ENCODE measurements at places on chromosomes 3 and 15.
A peak's percentile ranks its signal among the peaks of the same experiment; 100 is the strongest.

- no peak for DNase-seq
Observed at GRCh38 chr15:92936138-92936537, 36.0 kb downstream of the CHD2 start.

- DNase-seq, result no peak
Observed at GRCh38 chr15:95680728-95681127, 649.8 kb upstream of the NR2F2 start.

DNA sequence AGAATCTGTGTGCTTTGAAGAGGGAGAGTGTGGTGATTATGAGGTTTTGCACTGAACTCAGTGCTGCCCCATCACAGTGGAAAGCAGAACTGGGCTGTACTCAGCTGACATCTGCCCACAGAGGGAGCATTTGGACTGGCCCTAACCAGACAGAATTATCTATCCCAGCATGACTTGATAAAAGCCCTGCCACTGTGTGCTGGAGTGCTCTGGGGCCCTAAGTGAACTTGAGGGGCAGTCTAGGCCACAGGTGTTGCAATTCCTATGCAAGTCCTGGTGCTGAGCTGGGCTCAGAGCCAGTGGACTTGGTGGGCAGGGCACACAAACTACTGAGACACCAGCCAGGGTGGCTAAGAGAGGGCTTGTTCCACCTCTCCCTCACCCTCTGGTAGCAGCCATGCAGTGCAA is 269.2 kb upstream of the CTNNB1 start:
- DNase-seq, result no peak

DNA sequence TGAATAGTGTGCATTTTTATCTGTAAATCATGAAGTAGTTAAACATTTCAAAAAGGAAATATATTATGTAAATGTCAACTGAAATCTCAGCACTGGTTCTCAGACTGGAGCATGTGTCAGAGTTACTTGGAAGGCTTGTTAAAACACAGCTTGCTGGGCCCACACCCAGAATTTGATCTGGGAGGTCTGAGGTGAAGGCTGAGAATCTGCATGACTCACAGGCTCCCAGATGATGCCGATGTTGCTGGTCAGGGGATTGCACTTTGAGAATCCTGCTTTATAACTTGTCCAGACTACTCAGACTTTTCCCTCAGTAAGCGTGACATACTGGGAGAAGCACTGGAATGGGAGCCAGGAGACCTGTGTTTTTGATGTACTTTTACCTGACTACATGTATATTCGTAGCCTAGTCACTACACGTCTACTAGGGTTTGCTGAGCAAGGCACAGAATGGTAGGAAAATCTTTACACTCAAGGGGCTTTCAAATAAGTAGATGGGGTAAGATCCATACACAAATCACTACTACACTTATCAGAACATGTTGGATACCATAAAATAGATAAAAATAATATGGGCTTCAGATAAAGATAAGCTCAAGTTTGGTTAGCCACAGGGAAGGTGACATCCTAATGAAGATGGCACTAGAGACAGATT is 77.1 kb upstream of the MEX3B start:
- DNase-seq, result no peak

- DNase-seq, result no peak
Observed at GRCh38 chr15:45136378-45136764, 6.6 kb downstream of the DUOX1 start.

- DNase-seq, result no peak
Observed at GRCh38 chr3:65334045-65334665, 646.4 kb upstream of the ADAMTS9 start.

GRCh38 chr3:183540501-183541234 is 14.8 kb downstream of the KLHL6 start:
- no peak for DNase-seq

DNA sequence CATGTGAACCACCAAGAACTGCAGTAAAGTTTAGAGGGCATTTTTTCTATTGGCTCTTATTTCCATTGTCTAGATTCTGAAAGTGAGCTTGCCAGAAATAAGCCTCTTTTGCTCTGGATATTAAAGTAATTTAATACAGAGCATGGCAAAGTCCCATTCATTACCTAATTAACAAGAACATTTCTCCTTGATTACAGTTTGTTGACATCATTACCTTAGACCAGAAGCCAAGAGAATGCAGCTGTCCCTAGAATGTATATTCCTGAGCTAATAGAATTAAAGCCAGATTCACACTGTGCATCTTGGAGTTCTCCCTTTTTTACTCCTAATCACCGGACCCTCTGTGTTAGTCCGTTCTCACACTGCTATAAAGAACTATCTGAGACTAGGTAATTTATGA is 46.4 kb upstream of the TM4SF4 start:
- DNase-seq, result no peak

GRCh38 chr15:77296773-77297337 is 123.0 kb downstream of the PEAK1 start:
- DNase-seq, result no peak

- no peak for DNase-seq
Observed at GRCh38 chr3:46304739-46305138, 49.2 kb upstream of the CCR2 start.

- no peak for DNase-seq
Observed at GRCh38 chr3:110296885-110297284, 774.7 kb upstream of the NECTIN3 start.

DNA sequence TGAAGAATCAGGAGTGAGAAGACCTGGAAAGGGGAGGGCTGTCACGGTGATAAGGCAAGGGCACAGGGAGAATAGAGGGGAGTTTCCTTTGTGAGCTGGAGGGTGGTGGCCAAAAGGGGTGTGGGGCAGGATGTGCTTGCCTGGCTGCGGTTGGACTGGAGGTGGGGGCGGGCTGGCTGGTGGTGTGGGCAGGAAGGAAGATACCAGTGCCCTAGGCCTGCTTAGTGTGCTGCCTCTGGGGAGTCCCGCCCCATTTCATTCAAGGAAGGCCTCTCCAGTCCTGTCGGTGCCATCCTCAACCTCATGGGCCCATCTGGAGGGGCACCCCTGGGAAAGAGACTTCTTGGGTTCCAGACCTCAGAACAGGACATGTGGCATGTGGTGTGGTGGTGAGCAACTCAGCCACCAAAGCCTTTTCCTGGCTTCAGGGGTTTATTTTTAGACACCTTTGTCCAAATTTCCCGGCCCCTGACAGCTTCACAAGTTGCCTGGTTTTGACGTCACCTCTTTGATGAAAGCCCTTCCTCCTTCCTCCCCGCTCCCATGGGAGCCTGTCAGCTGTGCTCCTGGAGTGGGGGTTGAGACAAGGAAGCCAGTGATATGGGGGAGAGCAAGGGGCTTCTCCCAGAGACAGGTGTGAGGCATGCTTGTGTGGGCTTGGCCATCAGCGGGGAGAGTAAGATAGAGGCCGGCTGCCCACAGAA is 15.6 kb downstream of the TEX264 start:
- DNase-seq, result peak; percentile 56

- DNase-seq, result no peak
Observed at GRCh38 chr15:86840996-86841395, 761.3 kb downstream of the AGBL1 start.

DNA sequence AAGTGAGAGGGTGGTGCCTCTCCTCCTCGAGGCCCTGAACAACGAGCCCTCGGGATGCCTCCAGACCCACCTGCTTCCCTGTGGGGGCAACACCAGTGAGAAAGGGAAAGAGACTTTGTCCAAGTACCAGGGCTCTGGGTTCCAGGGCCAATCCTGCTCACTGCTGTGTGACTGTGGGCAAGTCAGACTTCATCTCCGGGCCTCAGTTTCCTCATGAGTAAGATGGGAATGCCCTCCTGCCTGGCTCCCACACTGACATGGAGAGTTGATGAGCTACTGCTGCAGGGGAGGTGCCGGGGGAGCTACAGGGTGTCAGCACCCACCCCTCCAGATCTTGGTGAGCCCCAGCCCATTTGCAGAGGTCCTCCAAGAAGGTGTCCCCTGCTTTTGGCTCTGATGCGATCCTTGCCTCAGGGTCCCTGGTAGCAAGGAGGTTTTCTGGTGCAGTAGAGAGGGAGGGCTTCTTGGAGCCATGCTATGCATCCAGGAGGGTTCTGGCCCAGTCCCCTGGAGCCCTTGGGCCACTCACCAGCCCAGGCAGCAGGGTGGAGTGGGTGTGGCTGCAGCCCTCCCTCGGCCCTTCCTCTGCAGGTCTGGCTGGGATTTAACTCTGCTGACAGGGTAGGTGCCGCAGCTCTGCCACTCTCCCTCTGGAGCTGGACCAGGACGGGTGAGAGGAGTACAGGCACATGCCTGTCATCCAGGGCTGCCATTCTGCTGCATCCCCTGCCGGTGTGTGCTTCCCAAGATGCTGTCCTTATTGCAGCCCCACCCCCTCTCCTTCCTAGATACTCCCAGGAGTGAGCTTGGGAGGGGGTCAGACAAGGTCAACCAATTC is 26.9 kb downstream of the LOXL1 start:
- DNase-seq, result no peak

GRCh38 chr3:37140899-37141541 is 33.4 kb downstream of the LRRFIP2 start:
- no peak for DNase-seq

- no peak for DNase-seq
Observed at GRCh38 chr3:103052236-103052830, 617.5 kb downstream of the ZPLD1 start.

GRCh38 chr3:122627301-122627700 is 49.9 kb downstream of the PARP15 start:
- no peak for DNase-seq

DNA sequence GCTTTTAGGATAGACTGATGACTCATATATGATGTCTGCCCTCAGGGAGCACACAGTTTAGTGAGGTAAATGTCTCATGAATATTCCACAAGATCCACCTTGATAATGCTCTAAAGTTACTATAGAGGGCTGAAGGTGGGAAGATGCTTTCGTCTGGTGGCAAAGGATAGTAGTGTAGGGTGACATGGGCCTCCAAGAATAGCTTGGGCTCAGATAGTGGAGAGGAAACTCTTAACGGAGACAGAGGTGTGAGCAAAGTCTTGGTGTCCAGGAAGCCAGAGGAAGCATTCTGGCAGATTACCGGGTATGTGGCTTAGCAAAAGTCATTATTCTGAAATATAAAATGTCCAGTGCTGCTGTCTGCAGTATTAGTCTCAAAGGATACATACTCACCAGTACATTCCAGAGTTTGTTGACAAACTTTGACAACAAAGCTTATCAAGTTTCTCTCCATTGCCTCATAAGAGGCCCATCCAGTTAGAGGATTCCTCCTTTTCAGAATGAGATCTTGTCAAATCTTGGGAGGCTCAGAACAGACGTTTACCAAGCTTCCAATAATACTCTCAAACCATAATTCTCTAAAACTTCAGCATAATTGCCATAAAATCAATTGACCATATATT is 316.7 kb downstream of the LPP start:
- DNase-seq, result no peak

GRCh38 chr15:47293466-47294162 is 423.7 kb upstream of the SEMA6D start:
- no peak for DNase-seq

- DNase-seq, result no peak
Observed at GRCh38 chr3:147760941-147761340, 351.8 kb downstream of the ZIC1 start.

DNA sequence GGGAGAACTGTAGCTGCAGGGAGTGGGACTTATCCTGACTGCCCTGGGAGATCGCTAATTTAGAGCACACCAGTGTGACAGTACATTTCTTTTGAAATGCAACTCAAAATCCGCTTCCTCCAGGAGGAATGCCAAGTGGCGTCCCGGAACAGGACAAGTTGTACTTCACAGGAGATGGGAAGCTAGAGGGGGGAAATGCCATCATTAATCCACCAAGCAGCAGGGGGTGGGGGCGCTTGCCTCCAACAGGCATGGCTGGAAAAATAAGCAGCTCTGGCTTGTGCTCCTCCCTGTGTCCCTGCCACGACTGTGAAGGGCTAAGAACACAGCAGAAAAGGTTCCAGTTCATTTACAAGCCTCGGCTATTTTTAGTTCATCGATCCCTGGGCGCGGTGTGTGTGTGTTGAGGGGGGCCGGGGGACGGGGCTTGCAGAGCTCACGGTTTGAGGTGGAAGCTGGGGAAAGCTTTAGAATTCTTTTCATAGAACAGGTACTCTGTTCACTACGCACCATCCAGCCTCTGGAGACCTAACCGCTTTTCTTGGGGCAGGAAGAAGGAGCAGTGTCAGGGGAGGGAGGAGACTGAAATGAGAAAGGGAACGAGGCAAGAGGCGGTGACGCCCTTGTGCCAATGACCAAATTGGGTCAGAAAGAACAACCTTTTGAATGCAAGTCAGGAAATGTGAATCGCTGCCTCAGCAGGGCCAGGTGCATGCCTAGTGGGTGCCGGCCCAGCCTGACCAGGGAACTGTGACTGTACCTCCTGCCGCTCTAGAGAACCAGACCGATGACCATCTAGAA is 51.8 kb upstream of the DGKG start:
- DNase-seq, result no peak

GRCh38 chr3:155963570-155963969 is 93.1 kb downstream of the GMPS start:
- DNase-seq, result no peak

DNA sequence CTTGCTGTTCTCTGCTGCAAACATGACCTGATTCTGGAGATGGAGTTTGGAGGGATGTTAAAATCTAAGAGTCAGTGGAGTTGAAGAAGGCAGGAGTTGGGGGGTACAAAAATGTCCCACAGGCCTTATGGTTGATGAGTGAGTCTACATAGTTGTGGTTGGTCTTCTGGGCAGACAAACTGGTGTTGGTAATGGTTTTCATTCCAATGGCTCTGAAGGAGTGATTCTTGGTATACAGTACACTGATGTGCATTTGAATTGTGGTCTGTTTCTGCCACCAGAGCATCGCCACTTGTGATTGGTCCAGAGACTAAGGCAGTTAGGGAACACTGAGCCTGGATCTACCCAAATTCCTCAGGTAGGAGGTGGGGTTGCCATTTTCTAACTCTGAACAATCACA is 514.1 kb upstream of the CFAP20DC start:
- no peak for DNase-seq

GRCh38 chr3:49339941-49340800 is at the start of gene USP4:
USP4 (minus strand) TSS chr3:49340053; CDS start chr3:49340024, 29 bp downstream.
- DNase-seq, result peak; percentile 75

- no peak for DNase-seq
Observed at GRCh38 chr3:53161450-53161819, 426 bp downstream of the PRKCD start.

- DNase-seq, result no peak
Observed at GRCh38 chr3:74000725-74001124, 376.0 kb upstream of the PDZRN3 start.

DNA sequence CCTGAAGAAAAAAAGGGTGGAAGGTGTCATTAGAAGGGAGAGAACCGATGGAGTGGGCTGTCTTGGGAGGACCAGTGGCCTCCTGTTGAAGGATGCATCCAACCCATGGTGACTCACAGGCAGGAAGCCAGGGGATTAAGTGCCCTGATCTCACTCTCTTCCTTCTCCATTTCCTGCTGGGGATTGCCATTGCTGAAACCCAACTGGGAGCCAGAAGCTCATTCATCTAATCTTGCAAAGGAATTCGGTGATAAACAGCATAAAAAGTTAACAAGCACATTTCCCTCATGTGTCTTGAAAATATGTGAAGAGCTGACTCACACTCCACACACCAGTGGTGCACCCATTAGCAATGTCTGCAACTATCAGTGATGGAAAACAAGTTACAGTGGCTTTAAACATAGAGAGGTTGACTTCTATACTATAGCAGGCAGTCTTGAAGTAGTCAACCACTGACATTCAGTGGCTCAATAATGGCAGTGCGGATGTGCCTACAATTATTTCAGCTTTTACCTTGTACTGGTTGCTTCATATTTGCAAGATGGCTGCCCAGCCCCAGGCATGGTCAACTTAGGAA is 12.8 kb upstream of the CSRNP1 start:
- DNase-seq, result no peak

GRCh38 chr15:30791239-30792175 is 112.2 kb upstream of the FAN1 start:
- no peak for DNase-seq

- no peak for DNase-seq
Observed at GRCh38 chr15:45088801-45089711, 24.9 kb downstream of the DUOX2 start.

- no peak for DNase-seq
Observed at GRCh38 chr3:184366619-184367289, 5.2 kb downstream of the POLR2H start.
